CD4-positive, alpha-beta T cell treated with Interleukin-1 beta for 1 hour (primary cell): ENCODE measurements at places on chromosomes 4 and X.

GRCh38 chr4:6402566-6403399, 69.6 kb downstream of the PPP2R2C start:
- DNase-seq = no peak

DNA sequence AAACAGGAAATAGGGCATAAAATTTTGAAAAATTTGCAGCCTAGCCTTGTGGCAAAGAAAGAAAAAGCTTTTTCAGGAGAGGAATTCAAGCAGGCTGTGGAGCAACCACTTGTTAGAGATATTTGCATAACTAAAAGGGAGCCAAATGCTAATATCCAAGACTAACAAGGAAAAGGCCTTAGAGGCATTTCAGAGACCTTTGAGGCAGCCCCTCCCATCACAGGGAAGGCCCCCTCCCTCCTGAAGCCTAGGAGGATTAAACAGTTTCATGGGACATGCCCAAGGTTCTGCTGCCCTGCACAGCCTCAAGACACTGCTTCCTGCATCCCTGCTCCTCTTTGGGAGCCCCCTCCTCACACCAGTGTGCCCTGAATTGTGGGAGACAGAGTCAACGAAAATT, 275.4 kb upstream of the SFRP2 start:
- DNase-seq = no peak

DNA sequence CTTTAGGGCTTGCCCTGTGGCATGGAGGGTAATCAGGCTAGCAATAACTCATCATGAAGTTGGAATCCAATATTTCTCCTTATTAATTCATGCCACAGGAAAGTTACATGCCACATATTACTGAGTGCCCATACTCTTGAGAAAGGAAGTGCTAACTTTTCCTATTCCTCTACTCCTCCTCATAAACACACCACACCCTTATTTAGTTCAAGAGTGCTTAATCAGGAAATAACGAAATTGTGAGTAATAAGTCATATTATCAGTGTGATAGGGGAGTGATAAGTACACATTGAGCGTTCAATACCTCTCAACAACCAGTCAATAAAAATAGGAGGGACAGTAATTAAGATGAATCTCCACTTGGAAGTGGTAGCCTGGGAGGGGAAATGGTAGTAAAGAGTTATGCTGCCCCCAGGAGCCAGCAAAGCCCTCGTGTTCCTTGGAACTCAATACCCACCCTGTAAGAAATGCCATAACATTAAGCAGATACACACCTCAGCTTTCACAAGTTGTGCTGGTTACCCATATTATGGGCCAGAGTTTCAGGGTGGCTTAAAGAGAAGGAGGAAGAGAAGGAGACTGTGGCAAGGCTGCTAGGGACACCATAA, 410.0 kb upstream of the NR3C2 start:
- DNase-seq = no peak

GRCh38 chr4:101145021-101145420, 202.3 kb downstream of the PPP3CA start:
- no peak for DNase-seq

- no peak for DNase-seq
Measured at GRCh38 chr4:52111995-52112394, 60.9 kb downstream of the SPATA18 start.

DNA sequence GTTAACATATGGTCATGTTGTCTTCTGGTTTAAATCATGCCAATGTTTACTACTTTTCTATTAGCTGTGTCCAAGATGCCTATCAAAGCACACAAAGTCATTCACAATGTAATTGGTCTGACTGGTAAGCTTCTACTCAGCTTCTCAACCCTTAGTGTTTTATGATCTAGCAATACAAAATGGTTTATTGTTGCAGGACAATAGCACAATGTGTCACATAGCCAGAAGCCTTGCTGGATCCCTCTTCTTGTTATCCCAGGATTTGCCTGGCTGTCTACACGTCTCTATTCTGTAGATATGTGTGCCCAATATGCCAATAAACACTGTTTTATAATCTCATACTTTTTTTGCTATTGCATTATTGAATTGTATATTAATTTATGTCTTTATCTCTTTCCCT, 1111.0 kb upstream of the AGA start:
- no peak for DNase-seq

DNA sequence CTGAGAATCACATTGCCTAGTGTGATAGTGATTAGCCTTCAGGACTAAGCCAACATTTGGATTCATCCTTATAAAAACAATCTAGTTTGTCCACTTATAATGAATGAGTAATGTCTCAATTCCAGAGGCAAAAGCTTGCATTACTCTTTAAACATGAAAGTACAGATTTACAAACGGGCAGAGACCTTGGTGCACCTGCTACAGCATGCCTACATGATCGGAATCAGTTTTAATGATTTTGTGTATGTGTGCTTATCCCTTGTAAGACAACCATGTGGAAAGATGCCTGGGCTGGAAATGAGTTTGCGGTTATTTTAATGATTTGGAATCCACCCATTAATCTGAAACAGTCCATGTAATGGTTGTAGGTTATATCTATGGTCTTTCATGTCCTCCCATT, 572.7 kb downstream of the KLHL13 start:
- DNase-seq = no peak

DNA sequence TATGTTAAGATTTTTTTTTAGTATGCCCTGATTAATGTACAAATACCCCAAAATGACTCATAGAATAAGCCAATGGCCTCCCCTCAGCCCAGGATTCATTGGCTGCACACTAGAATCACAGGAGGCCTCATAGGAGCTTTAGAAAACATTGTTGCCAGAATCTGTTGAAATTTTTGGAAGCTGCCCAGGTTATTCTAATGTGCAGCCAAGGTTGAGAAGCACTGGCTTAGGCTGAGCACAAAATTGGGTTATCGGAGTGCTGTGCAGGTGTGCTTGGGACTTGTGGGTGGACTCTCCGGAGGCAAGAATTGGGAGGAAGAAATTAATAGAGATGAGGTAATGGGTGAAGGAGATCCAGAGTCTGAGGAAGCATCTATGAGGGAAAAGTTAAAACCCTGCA, 41.3 kb upstream of the VCX start:
- DNase-seq = no peak

GRCh38 chr4:7857238-7857701, 82.4 kb downstream of the AFAP1 start:
- DNase-seq = no peak

- DNase-seq = no peak
Measured at GRCh38 chr4:10866666-10867065, 182.1 kb upstream of the CLNK start.
